8988T (cell line): ENCODE measurements at places on chromosomes 11 and 22.
A peak's percentile ranks its signal among the peaks of the same experiment; 100 is the strongest.

DNA sequence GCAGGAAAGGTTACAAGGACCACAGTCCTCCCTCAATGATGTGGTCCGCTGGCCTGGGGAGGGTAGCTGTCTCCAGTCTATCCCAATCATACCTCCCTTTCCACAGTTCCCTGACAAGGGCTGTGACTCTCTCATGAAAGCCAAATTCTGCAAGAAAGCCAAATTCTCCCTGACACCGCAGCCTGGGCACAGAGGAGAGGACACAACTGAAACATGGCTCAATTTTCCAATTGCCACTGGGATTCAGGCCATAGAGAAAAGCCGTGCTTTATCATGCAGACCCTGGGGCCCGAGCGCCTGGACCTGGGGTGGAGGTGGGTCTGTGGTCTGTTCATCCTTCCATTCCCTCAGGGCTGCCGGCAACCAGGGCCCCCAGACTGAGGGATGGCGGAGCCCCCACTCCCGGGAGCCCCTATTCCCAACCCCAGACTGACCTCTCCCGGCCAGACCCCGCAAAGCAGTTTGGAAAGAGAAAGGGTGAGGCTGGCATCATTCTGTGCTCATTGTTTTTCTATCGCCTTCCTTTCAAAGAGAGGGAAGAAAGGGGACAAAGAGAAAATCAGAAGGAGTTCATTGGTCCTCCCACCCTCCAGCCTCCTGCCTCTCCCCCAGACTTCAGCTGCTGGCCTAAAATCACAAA is 239.5 kb downstream of the BUD13 start:
- DNase-seq = no peak

GRCh38 chr22:22752556-22753477 is 108.4 kb downstream of the GGTLC2 start:
- no peak for DNase-seq

DNA sequence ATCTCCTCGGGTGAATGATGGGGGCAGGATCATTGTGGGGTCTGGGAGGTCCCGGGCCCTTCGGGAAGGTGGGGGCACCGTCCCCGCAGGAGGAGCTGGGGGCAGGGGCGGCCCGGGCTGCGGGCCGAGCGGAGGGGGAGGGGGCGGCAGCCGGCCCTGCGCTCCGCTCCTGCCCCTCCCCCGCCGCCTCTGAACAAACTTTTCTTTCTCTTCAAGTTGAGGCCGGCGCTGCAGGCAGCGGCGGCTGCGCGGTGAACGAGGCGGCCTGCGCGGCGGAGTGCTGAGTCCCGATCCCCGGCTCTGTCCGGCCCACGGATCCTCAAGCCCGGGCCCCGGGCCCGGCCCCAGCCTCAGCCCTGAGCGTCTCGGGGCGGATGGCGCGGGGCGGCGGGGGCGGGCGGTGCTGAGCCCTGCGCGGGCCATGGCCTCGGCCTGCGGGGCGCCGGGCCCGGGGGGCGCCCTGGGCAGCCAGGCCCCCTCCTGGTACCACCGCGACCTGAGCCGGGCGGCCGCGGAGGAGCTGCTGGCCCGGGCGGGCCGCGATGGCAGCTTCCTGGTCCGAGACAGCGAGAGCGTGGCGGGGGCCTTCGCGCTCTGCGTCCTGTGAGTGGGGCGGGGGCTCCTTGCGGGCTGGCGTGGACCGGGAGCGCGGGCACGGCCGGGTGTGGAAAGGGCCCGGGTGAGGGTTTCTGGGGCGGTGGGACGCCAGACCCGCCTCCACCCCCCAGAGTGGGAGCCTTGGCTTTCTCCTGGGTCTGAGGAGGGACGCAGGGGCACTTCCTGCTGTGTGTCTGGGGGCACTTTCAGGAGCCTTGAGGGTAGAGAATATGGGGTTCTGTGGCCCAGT is at the start of gene INPPL1:
TSS of gene INPPL1 (plus strand) at position 204 of the 847 bp plus-strand sequence. CDS start at position 422, 218 bp downstream.
- peak; percentile 39 for DNase-seq

DNA sequence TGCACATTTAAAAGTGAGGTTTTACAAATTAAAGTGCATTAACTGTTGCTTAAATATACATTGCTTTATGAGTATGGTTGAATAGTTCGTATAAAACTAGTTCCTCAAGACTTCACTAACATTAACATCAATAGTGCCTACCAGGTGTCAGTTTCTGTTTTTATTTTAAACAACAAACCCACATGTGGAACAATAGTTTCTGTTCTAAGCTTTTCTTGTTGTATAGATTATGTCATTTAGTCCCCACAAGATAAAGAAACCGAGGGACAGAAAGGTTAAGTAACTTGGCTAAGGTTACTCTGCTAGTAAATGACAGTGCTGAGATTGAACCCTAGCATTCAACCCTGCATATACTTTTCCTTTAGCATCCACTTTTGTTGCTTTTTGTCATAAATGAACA is 41.4 kb upstream of the ST14 start:
- DNase-seq = no peak

GRCh38 chr22:19802894-19803735 is 42.5 kb downstream of the TBX1 start:
- no peak for DNase-seq

DNA sequence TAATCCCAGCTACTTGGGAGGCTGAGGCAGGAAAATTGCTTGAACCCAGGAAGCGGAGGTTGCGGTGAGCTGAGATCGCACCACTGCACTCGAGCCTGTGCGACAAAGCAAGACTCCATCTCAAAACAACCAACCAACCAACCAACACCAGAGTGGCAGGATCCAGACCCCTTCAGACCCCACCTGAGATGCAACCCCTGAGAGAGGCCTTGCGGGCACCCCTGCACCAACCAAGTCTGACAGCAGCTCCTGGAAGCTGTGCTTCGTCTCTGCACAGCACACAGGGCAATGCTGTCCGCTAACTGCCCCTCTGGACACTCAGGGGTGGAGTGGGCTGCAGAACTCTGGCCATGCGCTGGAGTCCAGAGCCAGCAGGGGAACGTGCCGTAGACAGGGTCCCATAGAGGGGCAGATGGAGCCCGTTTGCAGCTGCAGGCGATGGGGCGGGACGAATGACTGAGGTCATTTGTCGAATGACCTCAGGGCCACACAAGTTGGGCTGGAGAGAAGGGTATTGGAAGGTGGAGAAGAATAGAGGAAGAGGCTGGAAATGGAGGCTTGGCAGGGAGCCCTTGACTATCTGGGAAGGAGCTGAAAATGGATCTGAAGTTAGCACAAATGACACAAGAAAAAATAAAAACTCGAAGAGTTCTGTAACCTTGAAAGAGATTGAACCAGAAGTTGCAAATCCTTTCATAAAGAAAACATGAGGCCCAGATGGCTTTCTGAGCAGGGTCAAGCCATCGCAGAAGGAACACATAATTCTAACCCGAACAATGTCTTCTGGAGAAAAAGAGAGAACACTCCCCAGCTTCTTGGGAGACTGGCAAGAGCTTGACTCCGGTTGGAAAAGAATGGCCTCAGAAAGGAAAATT is 199.7 kb downstream of the CTTN start:
- DNase-seq = no peak

DNA sequence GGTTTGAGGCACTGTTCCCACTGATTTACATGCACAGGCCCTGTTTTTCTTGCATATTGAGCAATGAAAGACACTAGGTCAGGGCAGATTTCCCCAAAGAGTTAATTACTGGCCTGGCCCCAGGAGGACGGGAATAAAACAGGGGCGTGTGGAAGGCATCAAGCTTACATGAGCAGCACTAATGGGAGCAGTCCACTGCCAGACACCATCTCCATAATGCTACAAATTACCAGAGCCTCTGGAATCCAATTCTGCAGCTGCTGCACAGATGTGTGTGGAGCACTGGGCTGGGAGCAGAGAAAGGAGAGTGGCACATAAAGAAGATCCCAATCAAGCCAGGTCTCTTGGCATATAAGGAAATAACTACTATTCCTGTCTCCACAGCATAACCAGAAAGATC is 96.9 kb downstream of the CCDC34 start:
- DNase-seq = no peak

DNA sequence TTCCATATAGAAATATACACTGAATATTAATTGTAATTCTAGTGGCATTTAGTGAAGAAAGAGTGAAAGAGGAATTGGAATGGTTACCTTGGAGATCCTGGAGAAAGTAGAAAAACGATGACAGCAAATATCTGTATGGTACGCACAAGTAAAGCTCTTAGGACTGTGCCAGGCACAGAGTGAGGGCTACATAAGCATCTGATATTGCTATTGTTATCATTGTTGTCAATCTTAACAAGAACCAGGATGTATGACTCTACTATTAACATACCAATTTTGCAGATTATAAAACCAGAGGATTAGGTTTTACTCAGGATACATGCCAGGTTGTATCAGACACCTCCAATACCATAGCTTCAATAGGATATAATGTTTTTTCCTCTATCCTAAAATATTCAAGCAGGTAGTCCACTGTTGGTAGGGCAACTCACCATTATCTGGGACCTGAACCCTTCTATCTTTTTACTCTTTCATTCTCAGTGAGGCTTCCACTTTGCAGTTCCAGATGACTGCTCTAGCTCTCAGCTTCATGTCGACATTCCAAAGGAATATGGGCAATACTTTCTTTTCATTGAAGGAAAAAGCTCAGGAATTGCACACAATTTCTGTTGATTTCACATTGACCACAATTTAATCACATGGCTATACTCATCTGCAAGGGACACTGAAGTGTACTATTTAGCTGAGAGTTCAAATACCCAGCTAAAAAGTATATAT is 73.2 kb downstream of the RAB38 start:
- DNase-seq = no peak

GRCh38 chr11:122724520-122724919 is 69.0 kb downstream of the UBASH3B start:
- DNase-seq = peak; percentile 37

DNA sequence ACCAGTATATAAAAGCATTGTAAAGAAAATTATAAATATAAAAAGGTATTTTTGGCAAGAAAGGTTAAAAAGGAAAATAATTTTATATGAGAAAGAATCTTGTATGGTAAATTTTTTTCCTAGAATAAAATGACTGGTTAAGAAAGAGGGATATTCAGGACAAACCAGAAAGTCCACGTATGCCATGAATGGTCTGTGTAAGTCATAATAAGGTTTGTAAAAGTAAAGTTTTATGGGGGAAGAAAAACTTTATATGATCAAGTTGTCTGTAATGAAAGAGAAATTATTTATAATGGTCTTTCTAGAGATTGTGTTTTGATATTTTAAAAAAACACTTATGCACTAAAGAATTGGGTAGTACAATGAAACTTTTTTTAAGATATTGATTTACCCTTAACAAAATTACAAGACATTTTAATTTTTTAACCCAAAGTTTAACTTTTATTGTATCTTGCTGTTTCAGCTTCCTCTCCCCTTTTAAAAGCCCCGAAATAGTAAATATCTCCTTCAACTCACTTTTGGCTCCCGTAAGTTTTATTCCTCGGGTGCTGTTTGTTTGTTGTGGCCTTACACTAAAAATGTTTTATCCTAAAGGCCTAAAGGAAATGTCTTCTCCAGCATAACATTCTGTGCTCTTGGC is 47.7 kb downstream of the AMOTL1 start:
- DNase-seq = no peak

DNA sequence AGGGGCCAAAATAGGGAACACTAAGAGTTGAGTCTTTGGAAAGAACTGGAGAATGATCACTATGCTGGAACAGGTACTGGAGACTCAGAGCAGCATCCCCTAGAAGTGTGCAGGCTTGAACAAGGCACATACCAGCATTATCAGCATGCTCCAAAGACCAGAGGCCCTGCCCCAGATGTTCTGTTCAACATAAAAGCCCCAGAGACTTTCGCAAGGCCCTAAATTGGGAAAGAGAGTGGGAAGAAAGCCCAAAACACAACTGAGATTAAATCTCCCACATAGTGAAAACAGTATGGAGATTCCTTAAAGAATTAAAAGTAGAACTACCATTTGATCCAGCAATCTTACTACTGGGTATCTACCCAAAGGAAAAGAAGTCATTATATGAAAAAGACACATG is 9.4 kb downstream of the CNGA4 start:
- no peak for DNase-seq

DNA sequence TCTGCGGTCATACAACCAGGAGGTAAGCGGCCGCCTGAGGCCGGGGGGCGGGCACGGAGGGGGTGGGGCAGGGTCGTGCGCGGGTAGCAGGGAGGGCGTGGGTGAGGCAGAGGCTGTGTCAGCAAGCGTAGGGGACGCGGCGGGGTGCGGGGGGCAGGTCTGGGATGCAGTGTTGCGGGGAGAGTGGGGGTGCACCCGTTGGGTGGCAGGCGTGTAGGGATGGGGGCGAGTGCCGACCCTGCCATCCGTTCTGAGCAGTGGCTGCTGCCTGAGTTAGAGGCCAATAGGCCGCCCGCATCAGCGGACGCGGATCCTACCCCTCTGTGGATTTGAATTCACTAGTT is 1.4 kb downstream of the RIC8A start:
- peak; percentile 44 for DNase-seq

- DNase-seq = no peak
Measured at GRCh38 chr22:26558248-26558895, 31.6 kb downstream of the TPST2 start.
